Suppressor macrophage (primary cell): ENCODE measurements at places on chromosomes 5 and 9.

DNA sequence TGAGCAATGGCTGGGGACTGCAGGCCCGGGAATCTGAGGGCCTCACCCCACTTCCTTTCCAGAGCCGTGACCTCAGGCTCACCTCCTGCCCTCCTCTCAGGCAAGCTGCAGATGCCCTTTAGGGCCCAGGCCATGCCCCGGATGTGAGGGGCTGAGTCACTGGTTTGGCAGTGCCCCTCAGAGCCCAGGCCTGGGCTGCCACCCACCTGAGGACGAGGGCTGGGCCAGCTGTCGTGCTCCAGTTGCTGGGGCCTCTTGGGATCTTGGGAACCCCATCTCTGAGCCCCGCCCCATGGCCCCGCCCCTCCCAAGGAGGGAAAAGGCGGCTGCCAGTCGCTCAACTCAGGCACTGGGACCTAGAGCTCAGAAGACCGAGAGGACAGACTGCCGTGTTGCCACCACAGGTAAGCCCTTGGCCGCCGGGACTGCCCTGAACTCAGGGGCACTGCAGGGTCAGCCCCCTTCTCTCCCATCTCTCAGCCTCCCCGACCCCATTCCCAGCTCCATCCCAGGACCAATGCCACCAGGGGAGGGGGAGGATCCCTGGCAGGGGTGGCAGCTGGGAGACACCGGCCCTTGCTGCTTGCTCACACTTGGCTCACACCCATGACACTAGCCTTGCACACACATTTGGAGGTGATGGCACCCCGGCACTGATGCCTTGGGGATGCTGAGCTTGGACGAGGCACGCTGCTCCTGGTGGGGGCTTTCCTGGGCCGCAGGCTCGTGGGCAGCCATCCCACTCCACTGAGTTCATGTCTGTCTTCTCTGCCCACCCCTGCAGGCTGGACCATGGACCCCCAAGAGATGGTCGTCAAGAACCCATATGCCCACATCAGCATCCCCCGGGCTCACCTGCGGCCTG, at the start of gene CYSRT1:
CYSRT1 (plus strand) TSS at position 345 of the 865 bp plus-strand sequence; CDS start at position 793, 448 bp downstream.
- peak; percentile 49 for DNase-seq

DNA sequence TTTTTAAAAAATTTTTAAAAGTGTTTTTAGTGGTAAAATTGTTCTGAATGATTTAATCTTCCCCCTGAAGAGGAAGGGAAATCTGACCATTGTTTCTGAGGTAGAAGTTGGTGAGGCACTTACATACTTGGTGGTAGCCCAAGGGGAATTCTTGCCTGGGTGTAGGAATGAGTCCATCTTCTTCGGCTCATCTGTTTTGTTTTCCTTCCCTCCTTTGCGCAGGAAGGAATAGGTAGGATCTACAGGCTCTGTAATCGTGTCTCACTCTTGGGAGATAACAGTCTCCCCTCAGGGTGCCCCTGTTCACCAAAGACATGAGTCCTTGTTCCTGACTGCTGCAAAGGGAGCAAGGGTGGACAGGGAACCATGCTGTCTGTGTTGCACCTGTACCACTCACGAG, 138.1 kb downstream of the HSPA4 start:
- no peak for DNase-seq

GRCh38 chr9:133917375-133917774, 74.7 kb downstream of the VAV2 start:
- no peak for DNase-seq

- DNase-seq = no peak
These were observed 47.1 kb downstream of the LIX1 start for GRCh38 chr5:97095318-97095732.

DNA sequence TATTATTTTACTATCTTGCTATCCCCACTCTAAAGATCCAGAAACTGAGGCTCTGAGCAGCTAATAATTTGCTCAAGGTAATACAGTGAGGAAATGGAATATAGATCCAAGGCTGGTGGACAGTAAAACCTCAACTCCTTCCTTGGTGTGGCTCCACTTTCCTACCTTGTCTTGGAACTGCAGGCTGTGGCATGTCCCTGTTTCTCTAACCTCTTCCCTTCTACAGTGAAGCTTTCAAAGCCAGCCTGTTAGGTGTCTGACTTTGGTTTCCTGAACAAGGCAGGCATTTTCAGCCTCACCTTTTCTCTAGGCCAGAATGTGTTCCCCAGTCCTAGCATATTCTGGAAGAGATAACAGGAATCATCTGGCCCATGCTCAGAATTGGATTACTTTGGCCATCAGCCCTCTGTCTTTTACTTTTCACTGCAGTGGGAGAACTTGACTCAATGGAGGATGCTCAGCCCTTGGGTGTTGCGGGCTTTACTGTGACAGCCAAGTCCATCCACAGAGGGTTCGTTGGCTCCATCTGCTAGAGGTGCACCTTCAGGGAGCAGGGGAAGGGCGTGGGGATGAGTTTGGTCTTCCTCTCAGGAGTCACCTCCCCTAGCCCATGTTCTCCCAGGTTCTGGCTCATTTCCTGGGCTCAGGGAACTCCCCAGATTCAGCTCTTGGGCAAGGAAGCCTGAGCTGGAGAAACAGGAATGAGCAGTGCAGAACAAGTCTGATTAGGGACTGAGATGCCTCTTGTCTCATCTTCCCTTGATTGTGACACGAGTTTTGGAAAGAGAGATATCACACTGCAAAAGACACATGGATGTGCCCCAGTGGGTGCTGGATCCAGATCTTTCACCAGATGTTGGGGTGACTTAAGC, 1.1 kb downstream of the NIPAL4 start:
- no peak for DNase-seq

DNA sequence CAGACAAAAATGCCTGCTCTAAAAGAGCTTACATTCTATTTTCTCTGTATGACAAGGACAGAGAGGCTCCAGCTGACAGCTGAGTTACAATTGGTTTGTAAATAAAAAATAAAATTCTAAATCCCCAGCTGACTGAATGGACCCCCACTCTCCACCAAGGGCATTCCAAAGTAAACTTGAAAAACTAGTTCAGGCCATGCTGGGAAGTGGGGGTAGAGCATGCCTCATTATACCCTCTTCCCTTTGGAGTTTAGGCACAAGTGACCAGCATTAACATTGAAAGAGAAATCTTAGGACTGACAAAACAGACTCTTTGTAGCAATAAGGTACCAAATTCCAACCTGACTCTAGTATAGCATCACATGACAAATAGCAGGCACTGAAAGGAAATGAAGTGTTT, 31.0 kb downstream of the KIF4B start:
- no peak for DNase-seq

- DNase-seq = no peak
These were observed 109.0 kb downstream of the ATP10B start for GRCh38 chr5:160743027-160743426.

GRCh38 chr9:124894035-124894740, 32.3 kb downstream of the ARPC5L start:
- DNase-seq = no peak

- DNase-seq = no peak
These were observed 240.6 kb downstream of the MARCHF11 start for GRCh38 chr5:15938961-15939360.

- DNase-seq = no peak
These were observed 29.5 kb downstream of the KCNT1 start for GRCh38 chr9:135731454-135731853.

DNA sequence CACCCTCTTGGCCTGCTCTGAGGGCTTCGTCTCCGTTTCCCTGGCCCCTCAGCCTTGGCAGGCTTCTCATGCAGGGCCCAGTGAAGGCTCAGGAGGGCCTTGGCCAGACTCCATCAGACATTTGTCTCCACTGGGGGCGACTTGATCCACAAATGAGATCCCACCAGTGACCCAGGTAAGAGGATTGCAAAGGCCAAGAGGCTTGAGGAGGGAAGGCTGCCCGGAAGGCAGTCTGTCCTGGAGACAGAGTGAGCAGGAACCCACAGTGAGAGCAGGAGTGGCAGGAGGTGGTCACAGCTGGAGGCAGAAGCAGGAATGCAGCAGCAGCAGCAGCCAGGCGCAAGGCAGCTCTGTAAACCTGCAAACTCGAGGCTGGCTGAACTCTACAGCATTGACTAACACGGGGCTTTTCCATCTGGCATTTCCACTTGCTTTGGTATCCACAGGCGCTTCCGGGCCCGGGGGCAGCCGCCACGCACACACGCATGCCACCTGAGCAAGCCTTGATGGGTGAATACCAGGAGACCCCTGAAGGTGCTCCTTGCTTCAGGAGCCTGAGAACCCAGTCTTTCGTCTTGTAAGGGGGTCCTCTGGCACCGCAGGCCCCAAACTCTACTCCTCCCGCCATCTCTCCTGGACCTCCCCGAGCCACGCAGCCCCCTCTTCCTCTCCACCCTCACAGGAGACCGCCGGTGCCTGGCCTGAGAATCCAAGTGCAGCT, 14.7 kb downstream of the MGAT1 start:
- DNase-seq = no peak

DNA sequence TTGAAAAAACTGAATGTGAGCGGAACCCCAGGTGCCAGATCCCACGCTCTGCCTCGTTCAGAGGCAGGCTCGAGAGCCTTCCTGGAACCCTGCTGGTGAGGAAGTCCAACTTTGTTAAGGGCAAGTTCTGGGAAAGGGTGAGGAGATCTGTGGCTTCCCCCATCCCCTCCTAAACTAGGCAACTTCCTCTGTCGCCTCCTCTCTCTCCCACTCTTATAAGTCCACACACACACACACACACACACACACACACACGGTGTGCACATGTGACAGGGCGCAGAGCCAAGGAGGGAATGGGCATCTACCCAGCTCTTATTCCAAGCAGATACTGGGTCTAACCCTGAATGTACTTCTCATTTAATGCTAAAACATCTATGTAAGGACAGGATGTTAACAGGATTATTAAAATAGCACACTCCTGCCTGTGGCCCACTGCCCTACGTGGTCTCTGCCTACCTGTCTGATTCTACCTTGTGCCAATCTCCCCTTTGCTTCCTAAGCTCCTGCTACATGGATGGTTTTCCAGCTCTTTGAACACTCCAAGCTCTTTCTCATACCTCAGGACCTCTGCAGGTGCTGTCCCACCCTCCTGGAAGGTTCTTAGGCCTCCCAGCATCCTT, 72.4 kb upstream of the FBXW11 start:
- DNase-seq = peak; percentile 86

DNA sequence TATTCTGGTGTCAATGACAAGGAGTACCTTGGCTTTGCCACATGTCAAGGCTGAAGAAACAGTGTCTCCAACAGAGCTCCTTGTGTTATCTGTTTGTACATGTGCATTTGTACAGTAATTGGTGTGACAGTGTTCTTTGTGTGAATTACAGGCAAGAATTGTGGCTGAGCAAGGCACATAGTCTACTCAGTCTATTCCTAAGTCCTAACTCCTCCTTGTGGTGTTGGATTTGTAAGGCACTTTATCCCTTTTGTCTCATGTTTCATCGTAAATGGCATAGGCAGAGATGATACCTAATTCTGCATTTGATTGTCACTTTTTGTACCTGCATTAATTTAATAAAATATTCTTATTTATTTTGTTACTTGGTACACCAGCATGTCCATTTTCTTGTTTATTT, 19.8 kb downstream of the CD274 start:
- DNase-seq = no peak

DNA sequence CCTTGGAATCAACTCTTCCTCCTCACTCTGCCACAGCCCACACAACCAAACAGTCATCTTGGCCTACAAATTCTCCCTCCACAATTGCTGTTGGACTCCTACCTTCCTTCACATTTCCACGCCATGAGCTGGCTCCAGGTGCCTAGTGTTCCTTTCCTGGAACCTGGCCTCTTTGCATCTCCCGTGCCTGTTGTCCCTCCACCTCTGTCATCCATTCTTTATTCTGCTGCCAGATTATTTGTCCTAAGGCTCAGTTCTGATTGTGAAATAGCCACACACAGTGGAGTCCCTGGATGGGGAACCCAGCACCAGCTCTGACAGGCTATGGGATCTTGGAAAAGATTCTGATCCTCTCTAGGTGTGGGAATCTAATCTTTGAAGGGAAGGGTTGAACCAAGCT, 109.1 kb upstream of the ANKH start:
- no peak for DNase-seq

DNA sequence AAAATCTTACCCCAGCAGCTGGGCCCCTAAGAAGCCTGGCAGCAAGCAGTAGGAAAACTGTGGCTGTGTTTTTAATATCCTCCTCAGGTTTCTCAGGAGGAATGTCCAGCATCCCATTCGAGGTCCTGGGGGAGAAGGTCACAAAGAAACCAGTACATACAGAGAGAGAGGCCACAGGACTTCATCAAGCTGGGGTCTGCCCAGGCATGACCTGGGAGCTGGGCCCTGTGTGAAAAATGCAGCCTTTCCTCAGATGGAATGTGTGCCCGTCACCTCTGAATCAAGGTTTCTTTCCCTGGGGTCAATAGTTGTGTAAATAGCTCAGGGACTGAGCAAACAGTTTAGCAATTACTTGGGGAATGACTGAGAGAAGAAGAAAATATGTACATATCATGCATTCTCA, 33.9 kb upstream of the RAD23B start:
- DNase-seq = no peak

DNA sequence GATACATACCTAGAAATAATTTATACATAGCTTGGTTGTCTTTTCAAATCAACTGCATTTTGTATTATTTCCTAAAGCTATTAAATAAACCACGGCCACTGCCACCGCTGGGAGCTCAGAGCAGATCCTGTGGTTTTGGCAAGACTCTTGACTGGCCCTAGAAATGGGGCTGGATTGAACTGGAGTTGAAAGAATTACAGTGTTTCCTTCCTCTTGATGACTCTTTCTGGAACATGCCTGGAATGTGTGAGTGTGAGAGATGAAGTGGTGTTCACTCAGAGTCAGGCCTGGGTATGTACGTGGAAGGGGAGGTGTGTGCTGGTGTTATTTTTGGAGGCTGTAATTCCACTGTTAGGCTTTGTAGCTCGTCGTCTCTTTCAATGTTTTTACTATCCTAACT, 45.9 kb downstream of the TEK start:
- DNase-seq = no peak

DNA sequence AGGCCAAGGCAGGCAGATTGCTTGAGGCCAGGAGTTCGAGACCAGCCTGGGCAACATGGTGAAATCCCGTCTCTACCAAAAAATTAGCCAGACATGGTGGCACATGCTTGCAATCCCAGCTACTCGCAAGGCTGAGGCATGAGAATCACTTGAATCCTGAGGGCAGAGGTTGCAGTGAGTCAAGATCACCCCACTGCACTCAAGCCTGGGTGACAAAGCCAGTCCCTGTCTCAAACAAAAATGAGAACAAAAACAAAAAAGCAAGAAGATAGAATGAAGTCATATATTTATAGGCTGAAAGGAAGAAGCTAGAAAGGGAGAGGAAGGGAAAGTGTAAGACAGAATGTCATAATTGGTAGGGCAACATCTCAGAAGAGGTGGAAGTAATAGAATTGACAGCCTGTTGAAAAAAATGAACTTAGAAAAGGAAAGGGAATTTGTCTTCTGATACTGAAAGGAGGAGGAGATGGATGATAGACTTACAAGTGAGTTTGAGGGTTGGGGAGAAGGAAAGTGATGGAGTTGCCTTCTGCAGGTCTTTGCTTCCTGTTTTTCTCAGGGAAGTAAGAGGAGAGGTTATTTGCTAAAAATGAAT, 32.2 kb downstream of the CARD6 start:
- DNase-seq = peak; percentile 37
